ENCODE measurements at places on chromosomes 2 and 18. TPM values are rescaled to one million over a fixed set of nuclear protein-coding genes. Genes with fewer than 3 reads are reported as not detected.

Gene OBSL1
- total RNA-seq: 117 TPM

Gene CAVIN2
- total RNA-seq: 179 TPM

Gene DSC3
- total RNA-seq: 0.52 TPM

Gene AQP12B
- total RNA-seq: not detected

Gene HOXD12
- total RNA-seq: not detected

Gene MSH6
- 36.3 TPM for total RNA-seq

Gene HSPE1
- total RNA-seq: 46.7 TPM

Gene CELF4
- 1.7 TPM for total RNA-seq

Gene FZD7
- total RNA-seq: 60.7 TPM

Gene ST6GAL2
- total RNA-seq: 4.2 TPM

Gene ALLC
- total RNA-seq: not detected

Gene CFC1
- not detected for total RNA-seq

Gene IL1R2
- 5.4 TPM for total RNA-seq

Gene PMAIP1
- total RNA-seq: 0.58 TPM

Gene DNPEP
- total RNA-seq: 58.6 TPM

Gene MYL12B
- total RNA-seq: 277 TPM

Gene B4GALT6
- total RNA-seq: 5.5 TPM

Gene CNDP1
- not detected for total RNA-seq

Gene ANKRD23
- 4.6 TPM for total RNA-seq

Gene FAHD2A
- 11.2 TPM for total RNA-seq

Gene ATP6V1B1
- not detected for total RNA-seq

Gene DYNAP
- not detected for total RNA-seq

Gene TNFAIP6
- 13.3 TPM for total RNA-seq

Gene ZNF396
- 2.5 TPM for total RNA-seq

Gene MALT1
- total RNA-seq: 27.5 TPM

Gene COL6A3
- total RNA-seq: 96.2 TPM

Gene NTSR2
- not detected for total RNA-seq

Gene CPO
- 0.33 TPM for total RNA-seq

Gene CBLN2
- 0.17 TPM for total RNA-seq

Gene MYO7B
- total RNA-seq: not detected

Gene ZNF516
- total RNA-seq: 44.9 TPM

Gene YES1
- 143 TPM for total RNA-seq

Gene UGP2
- 247 TPM for total RNA-seq

Gene PPP1R1C
- not detected for total RNA-seq

Gene C2orf80
- not detected for total RNA-seq

Gene HTR2B
- total RNA-seq: 16.8 TPM

Gene BCL11A
- total RNA-seq: 11.3 TPM

All from esophagus muscularis mucosa (tissue), 4 donors.